Spinal cord (tissue), 10 donors: ENCODE measurements at places on chromosomes 11 and 22. TPM values are rescaled to one million over a fixed set of nuclear protein-coding genes. Genes with fewer than 3 reads are reported as not detected.

GRCh38 chr11:19555266-19555665 lies 157.4 kb upstream of the NAV2 start:
- no peaks in the 10 kb centered on the region for H3K36me3 ChIP-seq
- H3K4me3 ChIP-seq = no peak overlapping the region
- H3K4me1 ChIP-seq = peaks cover 44% of the 10 kb centered on the region
- H3K27me3 ChIP-seq = no peaks in the 10 kb centered on the region
- DNase-seq = no peak
- no peak overlapping the region for H3K27ac ChIP-seq

DNA sequence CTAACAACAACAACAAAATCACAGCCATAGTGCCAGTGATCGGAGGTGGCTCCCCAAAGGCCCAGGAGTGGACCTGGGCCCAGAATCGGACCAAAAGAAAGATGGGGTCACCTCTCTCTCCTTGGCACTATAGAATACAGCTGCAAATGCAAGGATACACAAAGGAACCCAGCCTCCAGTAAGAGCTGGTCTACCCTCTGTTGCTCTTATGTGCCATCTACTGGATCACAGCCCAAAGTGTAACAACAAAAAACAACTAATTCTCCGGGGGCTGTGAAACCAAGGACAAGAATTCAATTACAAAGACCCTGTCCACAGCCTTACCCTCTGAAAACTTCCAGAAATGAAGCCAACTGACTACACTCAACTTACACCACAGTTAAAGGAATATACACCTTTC lies 21.6 kb downstream of the OR8G5 start:
- H3K27ac ChIP-seq = no peak overlapping the region
- H3K4me3 ChIP-seq = no peak overlapping the region
- DNase-seq = no peak

DNA sequence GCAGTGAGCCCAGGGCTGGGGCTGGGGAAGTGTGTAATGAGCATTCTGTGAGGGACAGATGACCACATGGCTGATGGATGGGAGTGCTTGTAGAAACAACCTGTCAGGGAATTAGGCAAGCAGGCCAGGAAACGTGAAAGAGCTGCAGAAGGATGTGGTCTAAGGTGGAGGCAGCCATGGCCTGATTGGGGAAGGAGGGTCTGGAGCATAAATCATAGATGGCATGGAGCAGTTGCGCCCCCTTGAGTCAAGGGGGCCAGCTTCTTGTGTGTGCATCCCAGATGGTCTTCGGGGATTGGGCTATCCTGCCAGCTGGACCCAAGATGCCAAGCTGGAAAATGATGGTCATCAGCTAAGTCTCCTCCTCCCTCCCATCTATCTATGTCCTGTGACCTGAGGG lies 119.4 kb upstream of the CLPB start:
- no peak overlapping the region for H3K27ac ChIP-seq
- H3K27me3 ChIP-seq = no peaks in the 10 kb centered on the region
- H3K4me3 ChIP-seq = no peak overlapping the region
- no peaks in the 10 kb centered on the region for H3K36me3 ChIP-seq

- DNase-seq = no peak
- no peak overlapping the region for H3K4me3 ChIP-seq
- H3K36me3 ChIP-seq = peaks cover 61% of the 10 kb centered on the region
- no peak overlapping the region for H3K27ac ChIP-seq
- peaks cover 3% of the 10 kb centered on the region for H3K4me1 ChIP-seq
Measured at GRCh38 chr11:46661836-46662235, 38.6 kb downstream of the ARHGAP1 start.

GRCh38 chr22:27073601-27074425 lies 416.4 kb downstream of the MIAT start:
- H3K27ac ChIP-seq = no peak overlapping the region
- no peak overlapping the region for H3K4me3 ChIP-seq
- peaks cover 5% of the 10 kb centered on the region for H3K4me1 ChIP-seq
- peaks cover 19% of the 10 kb centered on the region for H3K27me3 ChIP-seq
- H3K36me3 ChIP-seq = no peaks in the 10 kb centered on the region

DNA sequence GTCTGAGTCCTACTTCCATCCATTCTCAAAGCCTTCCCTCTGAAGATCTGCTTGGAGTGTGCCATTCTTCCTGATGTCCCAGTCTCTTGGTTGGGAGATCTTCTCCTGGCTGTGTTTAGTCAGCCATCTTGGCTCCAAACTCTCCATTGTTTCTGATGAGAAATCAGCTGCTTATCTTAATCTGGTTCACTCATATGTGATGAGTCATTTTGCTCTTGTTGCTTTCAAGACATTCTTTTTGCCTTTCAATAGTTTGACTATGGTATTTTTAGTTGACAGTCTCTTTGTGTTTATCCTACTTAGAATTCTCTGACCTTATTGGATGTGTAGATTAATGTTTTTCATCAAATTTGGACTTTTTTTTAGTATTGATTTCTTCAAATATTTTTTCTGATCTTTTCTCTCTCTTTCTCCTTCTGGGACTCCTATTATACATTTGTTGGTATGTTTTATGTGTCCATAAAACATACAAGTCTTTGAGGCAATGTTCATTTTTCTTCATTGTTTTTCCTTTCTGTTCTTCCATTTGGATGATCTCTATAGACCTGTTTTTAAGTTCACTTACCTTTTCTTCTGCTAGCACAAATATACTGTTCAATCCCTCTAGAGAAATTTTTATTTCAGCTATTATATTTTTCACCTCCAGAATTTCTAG lies 77.2 kb upstream of the CLPB start:
- H3K4me1 ChIP-seq = no peaks in the 10 kb centered on the region
- H3K27ac ChIP-seq = no peak overlapping the region
- no peak overlapping the region for H3K4me3 ChIP-seq

FAU gene
- 174 TPM for total RNA-seq

- no peaks in the 10 kb centered on the region for H3K27me3 ChIP-seq
- peak overlapping the region; percentile 97 for H3K27ac ChIP-seq
- peak; percentile 95 for DNase-seq
- no peaks in the 10 kb centered on the region for H3K36me3 ChIP-seq
- H3K4me3 ChIP-seq = peak overlapping the region; percentile 18
Measured at GRCh38 chr11:355581-356458, 13.5 kb upstream of the B4GALNT4 start.

DNA sequence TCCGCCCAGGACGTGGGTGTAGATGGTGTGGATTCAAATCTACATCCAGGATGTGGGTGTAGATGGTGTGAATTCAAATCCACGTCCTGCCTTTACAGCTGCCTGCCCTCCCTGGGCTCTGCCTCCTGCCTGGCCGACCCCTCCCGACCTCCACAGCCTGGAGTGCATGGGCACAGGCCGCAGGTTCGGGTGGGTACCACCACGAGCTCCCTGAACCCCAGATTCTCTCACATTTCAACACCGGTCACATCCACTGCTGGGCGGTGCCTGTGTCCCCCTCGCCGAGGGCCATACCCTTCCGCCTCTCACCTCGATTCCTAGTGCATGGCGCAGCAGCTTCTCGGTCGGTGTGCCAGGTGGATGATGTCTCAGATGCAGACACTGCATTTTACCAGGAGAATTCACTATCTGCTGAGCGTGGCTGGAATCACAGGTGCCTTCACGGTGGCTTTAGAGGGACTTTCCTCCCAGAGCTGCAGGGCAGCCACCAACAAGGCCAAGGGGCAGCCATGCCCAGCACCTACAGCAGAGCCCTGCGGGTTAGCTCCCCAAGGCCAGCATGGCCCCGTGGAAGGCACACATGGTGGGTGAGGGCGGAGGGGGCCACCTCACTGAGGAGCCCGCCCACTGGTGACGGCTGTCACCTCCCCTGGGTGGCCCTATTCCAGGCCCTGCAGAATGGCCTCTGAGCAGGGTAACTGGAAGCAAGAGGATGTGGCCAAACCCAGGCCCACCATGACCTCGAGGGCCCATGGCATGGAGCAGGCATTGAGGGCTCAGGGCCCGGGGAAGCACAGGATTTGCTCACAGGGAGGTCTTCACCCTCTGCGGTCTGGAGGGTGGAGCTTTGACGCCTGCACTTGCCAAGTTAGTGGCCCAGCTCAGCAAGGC lies 638.5 kb downstream of the TBC1D22A start:
- no peaks in the 10 kb centered on the region for H3K27me3 ChIP-seq
- peaks cover 13% of the 10 kb centered on the region for H3K4me1 ChIP-seq
- no peak overlapping the region for H3K27ac ChIP-seq
- no peak overlapping the region for H3K4me3 ChIP-seq

DNA sequence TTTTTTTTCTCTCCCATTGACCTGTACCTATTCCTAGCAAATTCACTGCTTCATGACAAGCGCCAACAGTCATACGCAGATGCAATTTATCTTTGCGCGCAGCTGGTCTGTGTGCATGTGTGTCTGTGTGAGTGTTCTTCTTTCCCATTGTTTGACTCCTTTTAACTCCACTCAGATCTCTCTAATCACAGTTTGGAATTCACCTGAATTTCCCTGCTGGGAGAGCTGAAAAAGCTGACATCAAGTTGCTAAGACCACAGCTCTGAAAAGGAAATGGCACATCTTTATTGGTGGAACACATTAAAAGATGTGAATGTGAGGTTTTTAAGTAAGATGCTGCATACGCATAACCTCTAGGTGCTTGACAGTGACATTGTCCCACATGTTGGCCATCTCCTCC lies 187.4 kb upstream of the MTMR2 start:
- no peaks in the 10 kb centered on the region for H3K27me3 ChIP-seq
- peaks cover 7% of the 10 kb centered on the region for H3K4me1 ChIP-seq
- no peak overlapping the region for H3K4me3 ChIP-seq
- H3K27ac ChIP-seq = no peak overlapping the region
- H3K36me3 ChIP-seq = no peaks in the 10 kb centered on the region

BBOX1 gene
- total RNA-seq = 42.8 TPM

GRCh38 chr22:50660306-50660705 lies 12.3 kb upstream of the SHANK3 start:
- no peaks in the 10 kb centered on the region for H3K36me3 ChIP-seq
- H3K27me3 ChIP-seq = peaks cover 2% of the 10 kb centered on the region
- peaks cover 7% of the 10 kb centered on the region for H3K4me1 ChIP-seq
- DNase-seq = no peak

- H3K36me3 ChIP-seq = peaks cover 3% of the 10 kb centered on the region
- H3K4me1 ChIP-seq = peaks cover 6% of the 10 kb centered on the region
- no peaks in the 10 kb centered on the region for H3K27me3 ChIP-seq
- no peak overlapping the region for H3K27ac ChIP-seq
- H3K4me3 ChIP-seq = no peak overlapping the region
- DNase-seq = no peak
Measured at GRCh38 chr11:2768471-2769408, 68.9 kb upstream of the KCNQ1OT1 start.

DNA sequence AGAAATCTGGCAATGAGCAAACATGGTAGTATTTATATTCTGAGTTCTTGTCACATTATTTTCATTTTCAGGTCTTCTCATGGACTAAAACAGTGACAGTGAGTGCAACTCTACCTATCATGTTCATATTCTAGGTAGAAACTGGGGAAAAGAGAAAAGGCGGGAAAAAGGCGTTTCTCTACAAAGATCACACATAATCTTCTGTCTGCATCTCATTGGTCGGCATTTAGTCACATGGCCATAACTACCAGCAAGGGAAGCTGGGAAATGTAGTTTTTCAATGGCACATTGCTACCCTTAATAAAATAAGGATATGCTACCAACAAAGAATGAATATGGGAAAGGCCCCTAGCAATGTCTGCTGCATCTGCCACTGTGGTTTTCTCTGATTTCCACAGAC lies 57.6 kb upstream of the B3GAT1 start:
- no peaks in the 10 kb centered on the region for H3K36me3 ChIP-seq
- peak; percentile 62 for DNase-seq
- H3K27ac ChIP-seq = no peak overlapping the region

GRCh38 chr22:46116491-46116958 lies 33.8 kb upstream of the PPARA start:
- peaks cover 55% of the 10 kb centered on the region for H3K4me1 ChIP-seq
- peak overlapping the region; percentile 22 for H3K27ac ChIP-seq
- peak; percentile 95 for DNase-seq
- no peak overlapping the region for H3K4me3 ChIP-seq

GRCh38 chr22:46791201-46791731 lies 28.8 kb downstream of the TBC1D22A start:
- peaks cover 39% of the 10 kb centered on the region for H3K36me3 ChIP-seq
- H3K4me1 ChIP-seq = peaks cover 24% of the 10 kb centered on the region
- no peaks in the 10 kb centered on the region for H3K27me3 ChIP-seq
- no peak overlapping the region for H3K27ac ChIP-seq

GRCh38 chr11:66111158-66111557 lies 41.1 kb downstream of the PACS1 start:
- H3K27ac ChIP-seq = no peak overlapping the region
- no peak overlapping the region for H3K4me3 ChIP-seq
- peaks cover 9% of the 10 kb centered on the region for H3K4me1 ChIP-seq
- DNase-seq = no peak
- no peaks in the 10 kb centered on the region for H3K27me3 ChIP-seq
- H3K36me3 ChIP-seq = peaks cover 3% of the 10 kb centered on the region

- H3K4me3 ChIP-seq = no peak overlapping the region
- DNase-seq = no peak
- H3K36me3 ChIP-seq = no peaks in the 10 kb centered on the region
- H3K27me3 ChIP-seq = no peaks in the 10 kb centered on the region
Measured at GRCh38 chr22:25666308-25666707, 75.7 kb upstream of the MYO18B start.

KDM4E gene
- not detected for total RNA-seq

NPAS4 gene
- total RNA-seq = 0.11 TPM

- H3K4me1 ChIP-seq = no peaks in the 10 kb centered on the region
- DNase-seq = no peak
- no peak overlapping the region for H3K4me3 ChIP-seq
- no peaks in the 10 kb centered on the region for H3K27me3 ChIP-seq
- no peaks in the 10 kb centered on the region for H3K36me3 ChIP-seq
- no peak overlapping the region for H3K27ac ChIP-seq
Measured at GRCh38 chr11:103601225-103601846, 435.1 kb upstream of the DDI1 start.

DNA sequence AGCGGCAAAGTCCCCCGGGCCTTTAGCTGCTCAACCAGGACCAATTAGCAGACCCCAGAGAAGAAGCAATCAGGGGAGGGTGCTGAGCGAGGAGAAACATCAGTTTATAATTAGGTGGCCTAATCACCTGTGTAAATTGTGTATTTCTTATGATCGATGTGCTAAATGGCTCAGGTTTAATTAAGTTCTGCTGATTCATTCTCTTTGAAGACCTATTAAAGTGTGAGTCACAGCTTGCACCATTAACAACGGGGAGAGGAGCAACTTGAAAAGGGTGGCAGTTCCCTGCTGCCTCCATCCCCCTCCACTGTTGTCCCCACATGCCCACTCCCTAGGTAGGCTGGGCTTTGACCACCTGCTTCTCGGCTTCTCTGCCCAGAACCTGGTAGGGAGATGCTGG lies 10.7 kb downstream of the ISX start:
- H3K36me3 ChIP-seq = no peaks in the 10 kb centered on the region
- H3K4me1 ChIP-seq = peaks cover 4% of the 10 kb centered on the region
- H3K27me3 ChIP-seq = no peaks in the 10 kb centered on the region
- DNase-seq = no peak

DNA sequence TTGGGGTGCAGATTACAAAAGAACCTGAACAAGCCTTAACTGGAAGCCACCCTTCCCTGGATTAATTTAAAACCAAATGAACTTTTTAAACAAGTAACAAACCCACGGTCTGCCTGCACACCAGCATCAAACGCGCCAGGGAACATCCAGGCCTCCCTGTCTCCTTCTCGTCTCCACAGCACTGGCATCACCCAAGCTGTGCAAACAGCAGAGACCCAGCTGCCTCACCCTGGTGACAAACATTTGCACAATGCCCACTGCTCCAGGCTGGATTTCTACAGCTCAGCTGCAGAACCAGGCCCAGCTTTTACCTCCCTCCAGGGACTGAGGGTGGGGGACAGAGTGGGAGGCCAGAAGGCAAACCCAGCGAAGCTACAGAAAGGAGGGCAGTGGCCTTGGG lies 7.0 kb downstream of the RPL3 start:
- no peak for DNase-seq
- no peak overlapping the region for H3K4me3 ChIP-seq
- H3K36me3 ChIP-seq = peaks cover 85% of the 10 kb centered on the region
- H3K27me3 ChIP-seq = no peaks in the 10 kb centered on the region
- no peak overlapping the region for H3K27ac ChIP-seq
- peaks cover 47% of the 10 kb centered on the region for H3K4me1 ChIP-seq
